ENCODE measurements at places on chromosomes 4 and X.

DNA sequence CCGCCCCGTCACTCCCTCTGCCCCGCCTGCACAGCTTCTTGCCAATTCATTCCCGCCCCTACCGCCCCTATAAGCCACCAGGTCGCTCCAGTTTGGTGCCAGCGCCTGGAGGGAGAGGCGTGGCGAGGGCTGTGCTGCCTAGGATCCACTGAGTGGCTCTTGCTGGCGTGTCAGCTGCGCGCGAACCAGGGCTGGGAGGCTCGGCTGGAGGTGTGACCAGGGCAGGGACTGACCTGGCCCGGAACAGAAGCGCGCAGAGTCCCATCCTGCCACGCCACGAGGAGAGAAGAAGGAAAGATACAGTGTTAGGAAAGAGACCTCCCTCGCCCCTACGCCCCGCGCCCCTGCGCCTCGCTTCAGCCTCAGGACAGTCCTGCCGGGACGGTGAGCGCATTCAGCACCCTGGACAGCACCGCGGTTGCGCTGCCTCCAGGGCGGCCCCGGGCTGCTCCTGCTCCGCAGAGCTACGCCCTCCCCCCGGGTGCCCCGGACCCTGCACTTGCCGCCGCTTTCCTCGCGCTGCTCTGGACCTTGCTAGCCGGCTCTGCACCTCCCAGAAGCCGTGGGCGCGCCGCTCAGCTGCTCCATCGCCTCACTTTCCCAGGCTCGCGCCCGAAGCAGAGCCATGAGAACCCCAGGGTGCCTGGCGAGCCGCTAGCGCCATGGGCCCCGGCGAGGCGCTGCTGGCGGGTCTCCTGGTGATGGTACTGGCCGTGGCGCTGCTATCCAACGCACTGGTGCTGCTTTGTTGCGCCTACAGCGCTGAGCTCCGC is at the start of gene GPR78:
TSS of gene GPR78 (plus strand) at position 72 of the 773 bp plus-strand sequence. CDS start at position 663, 591 bp downstream.
- peak; percentile 31 for DNase-seq

DNA sequence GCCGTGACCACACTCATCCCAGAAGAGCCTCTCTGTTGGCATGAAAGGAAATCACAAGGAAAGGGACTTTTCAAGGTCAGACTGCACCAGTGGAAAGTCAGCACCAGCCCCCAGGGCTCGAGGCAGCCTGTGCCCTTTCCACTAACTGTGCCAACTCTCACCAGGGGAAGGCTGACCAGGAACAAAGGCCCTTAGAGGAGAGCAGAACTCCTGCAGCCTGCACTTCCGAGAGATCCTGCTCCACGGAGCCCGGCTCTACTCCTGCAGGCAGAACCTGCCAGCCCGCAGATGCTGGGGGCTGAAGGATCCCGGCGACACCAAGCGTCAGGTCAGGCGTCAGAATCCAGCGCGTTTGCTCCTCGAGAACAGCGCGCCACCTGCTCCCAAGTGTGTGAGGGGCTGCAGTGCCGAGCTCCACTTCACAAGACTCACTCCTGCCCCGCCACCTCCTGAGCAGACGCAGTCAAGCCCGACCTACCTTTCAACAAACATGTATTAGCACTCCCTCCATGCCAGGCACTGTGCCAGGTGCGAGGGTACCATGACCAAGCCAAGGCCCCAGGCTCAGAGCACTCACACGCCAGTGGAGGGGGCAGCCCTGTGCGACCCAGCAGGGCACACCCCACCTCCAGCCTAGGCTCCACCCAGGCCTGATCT is 13.6 kb upstream of the HELT start:
- no peak for DNase-seq

GRCh38 chr4:15003891-15004738 is 1.8 kb downstream of the CPEB2 start:
- peak; percentile 19 for DNase-seq

DNA sequence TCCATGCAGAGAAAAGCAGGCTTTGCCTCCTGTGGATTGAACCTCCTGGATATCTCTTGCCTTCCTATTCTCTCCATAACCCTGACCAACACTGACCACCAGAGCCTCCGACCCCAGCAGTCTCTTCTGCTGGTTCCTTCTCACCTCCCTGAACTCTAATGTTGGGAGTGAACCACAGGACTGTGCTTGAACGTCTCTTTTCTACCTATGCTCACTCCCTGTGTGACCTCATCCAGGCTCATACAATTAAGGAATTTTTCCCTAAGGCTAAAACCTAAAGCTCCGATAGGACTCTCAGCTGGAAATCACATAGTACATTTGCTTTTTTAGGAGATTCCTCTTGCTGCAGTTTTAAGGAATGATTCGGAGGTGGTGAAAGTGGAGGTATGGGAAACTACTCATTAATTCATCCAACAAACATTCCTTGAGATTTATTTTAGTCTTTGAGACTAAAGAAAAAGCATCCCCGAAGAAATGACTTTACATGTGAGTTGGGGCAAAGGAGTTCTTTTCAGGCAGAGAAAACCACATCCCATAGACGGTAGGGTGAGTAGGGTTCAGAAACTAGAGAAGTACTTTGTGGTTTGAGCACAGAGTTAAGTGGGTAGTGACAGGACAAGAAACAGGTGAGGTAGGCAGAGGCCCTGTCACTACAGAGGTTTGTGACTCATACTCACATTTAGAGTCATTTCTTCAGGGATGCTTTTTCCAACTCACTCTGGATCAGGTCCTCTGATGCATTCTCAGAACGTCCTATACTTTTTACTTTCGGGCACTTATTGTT is 30.8 kb downstream of the NDNF start:
- DNase-seq, result no peak

DNA sequence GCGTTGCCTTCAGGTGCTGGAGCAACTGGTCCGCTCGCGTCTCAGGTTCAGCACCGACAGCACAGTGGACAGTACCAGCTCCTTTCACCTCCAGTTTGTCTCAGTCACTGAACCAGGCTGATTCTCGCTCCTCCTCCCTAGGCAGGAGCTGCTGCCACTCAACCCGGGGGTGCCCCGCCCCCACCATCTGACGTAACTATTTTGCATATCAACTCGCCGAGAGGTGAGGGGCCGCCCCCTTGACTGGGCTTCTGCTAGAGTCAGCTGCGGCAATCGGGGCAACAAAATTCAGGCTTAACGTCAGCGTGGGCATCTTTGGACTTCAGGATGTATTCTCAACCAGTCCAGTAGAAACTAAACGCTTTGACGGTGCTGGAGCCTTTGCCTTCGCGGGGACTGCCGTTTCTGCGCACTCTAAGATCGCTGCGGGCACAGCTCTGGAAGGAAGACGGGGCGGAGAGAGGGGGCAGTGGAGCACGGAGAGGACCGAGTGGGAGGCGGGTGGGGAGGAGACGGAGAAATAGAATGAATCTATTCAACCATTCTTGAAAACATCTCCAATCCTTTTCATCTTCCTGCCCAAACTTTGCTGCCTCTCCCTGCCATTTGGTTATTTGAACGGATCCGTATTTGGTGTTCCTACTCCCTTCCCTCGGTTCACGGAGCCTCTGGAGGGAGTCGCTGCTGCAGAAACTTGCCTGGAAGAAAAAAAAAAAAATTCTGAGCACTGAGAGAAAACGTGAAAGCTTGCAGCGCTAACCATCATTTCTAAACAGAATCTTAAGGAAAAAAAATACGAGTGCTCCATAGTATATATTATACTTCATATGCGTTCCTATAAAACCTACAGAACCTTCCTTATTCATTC is at the start of gene FSTL5:
TSS of gene FSTL5 (minus strand) at position 109 of the 868 bp plus-strand sequence. CDS start 52,604 bp downstream, outside the sequence.
- DNase-seq, result peak; percentile 2

GRCh38 chr4:76233083-76233482 is 18.4 kb upstream of the FAM47E start:
- no peak for DNase-seq

- no peak for DNase-seq
Observed at GRCh38 chrX:23666282-23666681, 1.0 kb upstream of the PRDX4 start.

- no peak for DNase-seq
Observed at GRCh38 chrX:50815120-50815519, 1.1 kb upstream of the SHROOM4 start.

GRCh38 chr4:26822546-26822945 is 38.1 kb upstream of the STIM2 start:
- DNase-seq, result peak; percentile 47

DNA sequence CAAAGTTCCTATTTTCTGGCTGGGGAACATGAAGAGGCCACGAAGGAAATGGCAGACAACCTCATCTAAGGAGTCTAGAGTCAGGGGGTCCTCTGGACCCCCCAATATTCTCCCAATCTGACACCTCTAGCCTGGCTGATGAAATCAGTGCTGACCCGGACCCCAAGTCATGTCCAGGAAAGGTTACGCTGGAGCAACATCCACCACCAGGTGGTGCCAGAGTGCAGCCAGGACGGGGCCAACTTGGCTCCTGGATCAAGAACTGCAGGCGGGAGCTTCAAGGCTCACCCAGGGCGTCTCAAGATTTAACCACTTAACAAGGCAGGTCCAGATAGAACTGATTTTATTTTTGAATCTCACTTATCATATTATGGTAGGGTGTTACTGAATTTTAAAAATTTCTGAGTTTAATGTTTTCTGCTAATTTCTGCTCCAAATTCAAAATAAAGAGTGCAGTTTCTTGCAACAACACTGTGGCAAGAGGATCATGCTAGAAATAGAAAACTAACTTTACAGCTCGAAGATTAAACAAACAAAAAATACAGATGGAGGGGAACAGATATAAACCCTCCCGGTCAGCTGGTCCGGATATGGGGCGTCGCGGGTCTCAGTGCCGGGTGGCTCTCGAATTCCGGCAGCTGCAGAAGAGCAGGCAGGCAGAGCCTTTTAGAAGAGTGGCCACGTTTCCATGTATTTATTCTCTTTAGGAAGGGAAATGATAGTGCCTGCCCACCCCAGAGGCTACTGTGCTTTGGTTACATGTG is 135.5 kb downstream of the AFAP1 start:
- DNase-seq, result peak; percentile 79

DNA sequence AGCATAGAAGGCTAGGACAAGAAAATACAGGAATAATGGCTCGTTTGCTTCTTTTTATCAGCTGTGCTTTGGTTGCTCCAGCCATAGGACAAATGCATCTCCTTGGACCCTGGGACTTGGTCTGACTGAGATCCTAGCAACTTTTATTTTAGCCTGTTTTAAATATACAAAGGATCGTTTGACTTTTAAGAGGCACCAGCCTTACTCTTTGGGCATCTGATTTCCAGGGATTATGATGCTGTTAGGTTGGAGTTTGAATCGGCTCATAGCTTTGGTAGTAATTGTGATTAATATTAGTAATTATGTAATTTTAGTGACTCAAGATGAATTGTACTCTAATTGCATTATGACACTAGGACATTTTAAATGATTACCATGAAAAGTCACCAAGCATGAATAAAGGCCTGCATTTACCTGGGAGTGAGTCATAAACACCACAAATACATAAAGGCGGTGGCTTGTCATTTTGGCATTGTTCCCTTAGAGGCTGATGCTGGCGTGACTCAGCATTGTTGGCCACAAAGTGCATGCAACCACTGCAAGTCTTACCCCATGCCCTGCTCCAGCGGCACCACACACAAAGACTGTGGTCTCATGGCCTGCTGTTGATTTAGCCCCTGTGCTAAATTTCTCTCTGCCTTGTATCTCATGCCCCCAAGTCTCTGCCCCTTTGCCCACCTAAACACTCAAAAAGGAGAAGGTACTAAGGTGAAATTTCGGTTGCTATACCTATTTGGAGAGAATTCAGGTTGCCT is 12.4 kb downstream of the GPAT3 start:
- DNase-seq, result no peak

- no peak for DNase-seq
Observed at GRCh38 chr4:148215202-148215601, 227.0 kb downstream of the NR3C2 start.

DNA sequence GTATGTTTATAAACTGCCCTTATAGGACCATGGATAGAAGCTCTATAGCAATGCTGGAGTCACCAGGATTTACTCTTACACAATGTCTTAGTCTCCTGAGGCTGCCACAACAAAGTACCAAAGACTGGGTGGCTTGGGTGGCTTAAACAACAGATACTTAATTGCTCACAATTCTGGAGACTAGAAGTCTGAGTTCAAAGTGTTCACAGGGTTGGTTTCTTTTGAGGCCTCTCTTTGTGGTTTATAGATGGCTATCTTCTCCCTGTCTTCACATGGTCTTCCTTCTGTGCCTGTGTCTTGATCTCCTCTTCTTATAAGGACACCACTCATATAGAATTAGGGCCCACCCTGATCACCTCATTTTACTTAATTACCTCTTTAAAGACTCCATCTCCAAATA is 2.0 kb upstream of the TRPC3 start:
- DNase-seq, result no peak

GRCh38 chr4:8507196-8507570 is 66.6 kb downstream of the TRMT44 start:
- no peak for DNase-seq

- DNase-seq, result no peak
Observed at GRCh38 chrX:53547668-53548067, 113.5 kb upstream of the HSD17B10 start.

DNA sequence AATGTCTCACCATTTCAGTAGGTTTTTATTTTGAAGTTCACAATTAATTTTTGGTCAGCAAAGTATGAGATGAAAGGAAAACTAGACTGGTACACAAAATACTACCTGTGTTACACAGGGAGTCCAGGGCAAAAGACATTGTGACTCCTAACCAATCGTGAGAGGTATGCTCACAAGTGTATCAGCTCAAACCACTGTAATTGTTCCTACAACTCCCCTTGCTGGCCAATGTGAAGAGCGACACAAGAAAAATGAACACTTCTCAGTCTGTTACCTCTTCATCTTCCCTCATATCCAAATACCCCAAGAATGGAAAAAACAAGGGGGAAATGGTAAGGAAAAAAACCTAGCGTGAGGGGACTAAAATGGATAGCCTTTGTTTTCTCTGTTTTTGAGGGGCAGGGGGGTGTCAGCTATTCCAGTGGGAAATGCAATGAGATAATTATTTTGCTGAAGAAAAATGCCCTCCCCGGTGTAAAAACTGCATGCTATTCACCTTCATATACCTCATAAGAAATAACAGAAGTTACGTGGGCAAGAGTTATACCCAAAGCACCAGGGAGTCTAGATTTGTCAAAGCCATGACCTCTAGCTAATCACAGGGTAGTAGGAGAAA is 30.6 kb upstream of the NSUN7 start:
- peak; percentile 14 for DNase-seq

- DNase-seq, result no peak
Observed at GRCh38 chrX:29143356-29143755, 556.1 kb downstream of the IL1RAPL1 start.

DNA sequence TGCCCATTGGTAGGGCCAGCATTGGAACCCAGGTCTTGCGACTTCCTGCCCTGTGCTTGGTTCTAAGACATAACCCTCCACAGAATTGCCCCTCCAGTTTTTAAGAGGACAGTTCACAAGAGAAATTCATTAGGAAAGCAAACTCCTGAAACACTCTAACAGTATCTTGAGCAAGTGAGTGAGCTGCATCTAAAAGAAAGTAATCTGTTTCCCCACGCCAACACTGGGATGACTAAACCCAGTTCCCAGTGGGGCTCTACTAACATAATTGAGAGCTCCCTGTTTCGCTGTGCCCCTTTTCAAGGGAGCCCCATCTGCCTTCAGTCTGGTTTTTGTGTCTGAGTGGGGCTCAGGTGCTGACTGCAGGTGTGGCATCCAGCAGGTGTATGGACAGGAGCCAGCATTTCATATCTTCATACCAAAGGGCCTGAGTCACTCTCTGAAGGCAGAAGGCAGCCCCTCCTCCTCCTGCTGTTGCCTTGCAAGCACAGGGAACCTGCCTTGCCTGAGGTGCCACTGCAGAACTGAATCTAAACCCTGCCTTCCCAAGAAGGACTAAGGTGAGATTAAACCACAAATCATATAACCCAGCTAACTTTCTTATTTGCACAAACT is 8.0 kb downstream of the AMOT start:
- no peak for DNase-seq
